LoVo (cell line): ENCODE measurements at places on chromosomes 13 and 19.

DNA sequence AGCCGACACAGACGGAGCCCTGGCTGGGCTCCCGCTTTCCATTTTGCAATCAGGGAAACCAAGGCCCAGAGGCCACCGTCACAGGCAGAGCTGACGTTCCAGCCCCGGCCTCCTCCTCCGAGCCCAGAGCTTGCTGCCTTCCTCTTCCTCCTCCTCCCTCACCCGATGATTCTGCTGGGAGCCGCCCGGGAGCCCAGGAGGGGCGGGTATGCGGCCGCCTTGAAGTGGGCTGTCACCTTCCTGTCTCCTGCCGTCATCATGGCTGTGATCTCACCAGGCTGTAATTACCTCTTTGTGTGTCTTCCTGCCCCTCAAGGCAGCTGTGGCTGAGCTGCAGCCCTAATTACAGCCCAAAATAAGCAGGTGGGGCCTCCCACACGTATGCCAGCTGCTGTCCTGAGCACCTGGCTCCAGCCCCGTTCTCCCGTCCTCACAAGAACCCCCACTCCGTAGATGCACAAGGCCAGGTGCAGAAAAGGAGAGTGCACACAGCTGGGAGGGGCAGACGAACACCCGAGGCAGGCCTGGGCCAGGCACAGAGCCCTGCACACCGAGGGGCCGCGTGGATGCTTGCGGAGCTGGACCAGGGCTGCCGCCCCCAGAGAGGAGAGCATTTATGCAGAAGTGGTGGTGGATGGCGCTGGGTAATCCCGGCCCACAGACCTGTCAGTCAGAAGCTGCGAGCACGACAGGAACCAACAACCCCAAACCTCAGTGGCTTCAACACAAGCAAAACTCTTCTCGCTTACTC, 4.0 kb downstream of the TPGS1 start:
- no peak for DNase-seq

- no peak for DNase-seq
Observed at GRCh38 chr13:57632276-57633140, 964 bp downstream of the PCDH17 start.

DNA sequence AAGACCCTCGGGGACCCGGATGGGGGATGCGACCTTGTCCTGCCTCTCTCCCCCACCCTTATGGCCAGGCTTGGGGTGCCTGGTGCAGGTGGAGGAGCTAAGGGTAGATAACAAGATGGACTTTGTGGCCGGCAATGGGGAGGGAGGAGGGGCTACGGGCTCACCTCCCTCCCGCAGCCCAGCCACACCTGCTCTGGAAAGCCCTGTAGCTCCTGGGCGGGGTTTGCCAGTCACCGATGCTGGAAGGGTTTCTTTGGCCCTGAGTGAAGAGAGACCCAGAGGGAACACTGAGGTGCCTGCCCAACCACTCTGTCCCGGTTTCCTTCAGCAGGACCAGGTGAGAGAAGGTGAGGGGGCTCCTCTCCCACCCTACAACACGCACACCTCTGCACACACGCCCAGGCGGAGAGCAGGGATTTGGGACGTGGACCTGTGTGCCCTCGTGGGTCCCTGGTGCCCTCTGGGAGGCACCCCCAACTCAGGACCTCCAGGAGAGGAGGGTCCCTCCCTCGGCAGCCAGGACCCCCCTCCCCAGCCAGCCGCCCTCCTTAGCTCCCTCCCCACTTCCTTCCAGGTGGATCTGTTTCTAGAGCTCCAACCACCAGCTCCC, at the start of gene FUT2:
Gene FUT2 (plus strand): TSS at position 229 of the 610 bp plus-strand sequence. CDS start 6,986 bp downstream, outside the sequence.
- DNase-seq, result peak; percentile 69

DNA sequence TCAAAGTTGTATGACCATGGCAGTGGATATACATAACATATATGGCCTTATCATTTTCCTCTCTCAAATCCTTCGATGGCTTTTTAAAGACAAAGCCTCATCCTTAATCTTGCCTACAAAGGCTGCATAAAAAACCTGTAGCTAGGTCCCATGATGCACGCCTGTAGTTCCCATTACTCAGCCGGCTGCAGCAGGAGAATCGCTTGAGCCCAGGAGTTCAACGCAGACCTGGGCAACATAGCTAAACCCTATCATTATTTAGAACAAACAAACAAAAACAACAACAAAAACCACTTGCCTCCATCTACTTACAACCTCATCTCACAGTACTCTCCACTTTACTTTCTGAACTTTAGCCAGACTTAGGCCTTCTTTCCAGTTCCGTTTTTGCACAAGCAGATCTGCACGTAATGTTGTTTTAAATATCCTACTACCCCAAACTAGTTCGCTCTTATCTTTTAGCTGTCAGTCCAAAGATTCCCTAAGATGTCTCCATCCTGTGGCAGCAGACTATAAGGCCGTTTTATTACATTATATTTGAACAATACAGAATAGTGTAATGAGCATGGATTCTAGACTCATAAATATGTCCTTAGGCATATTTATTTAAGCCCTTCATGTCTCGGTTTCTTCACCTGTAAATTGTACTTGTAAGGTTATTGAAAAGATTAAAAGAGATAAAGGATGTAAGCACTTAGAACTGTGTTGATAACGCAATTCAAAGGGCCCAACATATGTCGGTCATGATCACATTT, 969 bp upstream of the POMP start:
- DNase-seq, result peak; percentile 7

DNA sequence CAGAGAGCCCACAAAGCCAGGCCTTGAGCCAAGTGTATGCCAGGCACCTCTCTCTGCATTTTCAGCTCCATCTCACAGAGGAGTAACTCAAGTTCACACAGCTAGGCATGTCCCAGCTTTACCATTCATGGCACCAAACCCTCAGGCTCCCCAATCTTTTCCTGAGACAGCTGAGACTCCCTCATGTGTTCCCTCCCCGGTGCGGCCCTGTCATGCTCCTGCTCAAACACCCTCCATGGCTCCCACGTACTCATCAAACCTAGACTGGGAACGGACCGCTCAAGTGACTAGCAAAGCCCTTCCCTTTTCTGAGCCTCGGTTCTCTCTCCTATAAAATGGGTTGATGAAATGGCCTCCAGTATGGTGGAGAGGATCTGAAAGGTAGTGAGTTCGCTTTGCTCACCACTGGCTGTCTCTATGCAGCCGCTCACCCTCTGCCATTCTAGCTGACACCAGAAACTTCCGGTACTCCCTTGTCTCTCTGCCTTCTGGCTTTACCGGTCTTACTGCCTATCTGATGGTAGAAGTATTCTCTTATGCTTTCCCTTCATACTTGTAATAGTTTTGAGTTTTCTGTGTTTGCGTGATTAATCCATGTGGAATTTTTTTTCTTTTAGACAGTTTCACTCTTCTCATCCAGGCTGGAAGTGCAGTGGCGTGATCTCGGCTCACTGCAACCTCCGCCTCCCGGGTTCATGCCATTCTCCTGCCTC, 7.8 kb upstream of the SLC44A2 start:
- no peak for DNase-seq

DNA sequence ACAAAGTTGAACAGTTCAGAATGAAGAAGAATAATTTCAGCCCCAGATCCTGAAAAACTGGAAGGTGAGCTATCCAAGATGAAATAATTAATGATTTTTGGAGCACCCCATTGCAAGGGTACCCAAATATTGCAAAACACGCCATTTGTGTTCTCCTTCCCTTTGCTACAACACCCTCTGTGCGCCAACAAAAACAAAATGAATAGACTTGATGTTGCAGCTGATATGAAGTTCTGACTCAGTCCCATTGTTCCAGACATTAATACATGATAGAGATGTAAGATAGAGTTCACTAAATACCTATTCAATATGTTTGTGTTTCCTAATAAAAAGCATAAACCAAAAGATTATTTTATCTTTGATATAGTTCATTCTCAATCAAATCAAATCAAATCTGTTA, 287.5 kb upstream of the SOX21 start:
- no peak for DNase-seq

- DNase-seq, result no peak
Observed at GRCh38 chr19:37813340-37813739, 34.0 kb upstream of the ZNF573 start.

DNA sequence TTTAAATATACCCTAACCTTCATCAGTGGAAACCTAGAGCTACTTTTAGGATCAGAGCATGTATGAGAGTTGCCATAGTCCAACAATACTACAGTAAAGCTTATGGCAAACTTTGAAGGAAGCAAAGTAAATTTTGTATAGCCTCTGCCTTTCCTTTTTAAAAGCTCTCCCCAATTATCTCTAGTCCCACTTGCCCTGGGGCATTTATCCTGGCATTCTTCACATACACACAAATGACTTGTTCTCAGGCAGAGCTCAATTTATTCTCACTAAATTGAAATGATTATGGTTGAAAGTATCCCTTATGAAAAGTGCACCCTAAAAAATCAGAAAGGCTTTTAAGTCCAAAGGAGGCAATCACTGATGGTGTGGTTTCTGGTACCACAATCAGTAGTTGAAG, 94.1 kb upstream of the UFM1 start:
- no peak for DNase-seq

DNA sequence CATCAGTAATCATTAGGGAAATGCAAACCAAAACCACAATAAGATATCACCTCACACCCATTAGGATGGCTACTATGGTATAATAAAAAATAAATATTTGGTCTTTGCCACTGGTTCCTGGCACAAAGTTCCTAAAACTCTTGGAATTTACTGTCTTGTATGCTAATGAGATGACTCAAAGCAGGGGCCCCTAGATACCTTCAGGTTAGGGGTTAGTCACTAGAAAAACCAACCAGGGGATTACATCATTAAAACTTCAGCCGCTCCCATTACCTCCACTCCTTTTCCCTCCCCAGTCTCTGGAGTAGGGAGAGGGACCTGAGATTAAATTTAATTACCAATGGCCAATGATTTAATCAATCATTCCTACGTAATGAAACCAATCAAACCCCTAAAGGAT, 49.6 kb downstream of the THSD1 start:
- DNase-seq, result peak; percentile 30

DNA sequence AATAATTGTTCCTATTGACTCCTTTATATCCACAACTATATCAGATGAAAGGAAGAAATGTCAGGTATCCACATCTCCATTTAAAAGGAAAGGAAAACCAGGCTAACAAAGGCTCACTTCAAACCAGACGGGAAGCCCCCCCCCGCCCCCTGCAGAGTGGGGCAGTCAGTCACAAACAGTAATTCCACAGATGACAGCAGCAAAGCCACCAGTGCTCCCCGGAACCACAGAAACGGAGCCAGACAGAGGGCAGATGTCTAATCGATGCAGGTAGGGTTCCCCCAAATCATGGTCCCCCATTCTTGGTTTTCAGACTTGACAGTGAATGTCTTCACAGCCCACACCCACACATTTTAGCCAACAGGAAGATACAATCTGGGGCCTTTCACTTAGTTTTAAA, 100.8 kb downstream of the STK24 start:
- no peak for DNase-seq

GRCh38 chr13:45630791-45631190, 15.3 kb upstream of the ERICH6B start:
- DNase-seq, result no peak

DNA sequence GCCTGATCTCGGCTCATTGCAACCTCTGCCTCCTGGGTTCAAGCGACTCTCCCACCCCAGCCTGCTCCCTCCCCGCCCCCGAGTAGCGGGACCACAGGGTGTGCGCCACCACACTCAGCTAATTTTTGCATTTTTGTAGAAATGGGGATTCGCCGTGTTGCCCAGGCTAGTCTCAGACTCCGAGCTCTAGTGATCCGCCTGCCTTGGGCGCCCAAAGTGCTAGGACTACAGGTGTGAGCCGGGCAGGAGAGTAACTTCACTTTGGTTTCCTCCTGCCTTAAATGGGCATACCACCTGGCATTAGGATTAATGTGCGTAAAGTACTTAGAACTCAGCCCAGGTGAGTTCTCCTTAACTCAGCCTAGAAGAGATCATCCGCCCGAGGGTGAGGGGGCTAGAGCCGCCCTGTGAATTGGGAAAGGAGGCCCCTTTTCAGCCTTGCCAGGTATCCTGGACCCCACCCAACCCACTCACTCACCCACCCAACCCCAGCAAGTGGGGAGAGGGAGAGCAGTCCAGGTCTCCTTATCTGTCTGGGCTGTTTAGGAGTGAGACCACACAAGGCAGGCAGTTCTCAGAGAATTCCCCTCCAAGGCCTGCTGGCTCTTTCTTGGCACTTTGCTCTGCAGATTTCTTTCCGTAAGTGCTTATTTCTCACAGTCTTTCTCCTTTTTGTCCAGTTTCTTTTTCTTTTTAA, 1.2 kb upstream of the ZFP36 start:
- DNase-seq, result no peak

DNA sequence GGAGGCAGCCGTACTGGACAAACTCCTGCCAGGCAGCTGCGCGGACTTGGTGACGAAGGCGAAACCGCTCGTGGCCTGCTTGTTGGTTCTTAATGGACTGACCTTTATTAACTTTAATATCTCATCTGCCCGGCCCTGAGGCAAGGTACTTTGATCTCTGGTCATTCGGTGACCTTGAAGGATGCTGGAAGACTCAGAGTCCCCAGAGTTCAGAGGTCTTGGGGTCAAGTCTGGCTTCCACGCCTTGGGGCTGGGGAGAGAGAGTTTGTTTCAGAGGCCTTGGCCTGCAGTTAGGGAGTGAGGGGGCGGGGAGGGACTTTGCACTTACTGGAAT, 9.6 kb upstream of the EMC10 start:
- no peak for DNase-seq

GRCh38 chr13:28100150-28101121, at the start of gene FLT3:
TSS of gene FLT3 (minus strand) at chr13:28100576. CDS start at chr13:28100510, 66 bp downstream.
- peak; percentile 51 for DNase-seq

- no peak for DNase-seq
Observed at GRCh38 chr13:48849515-48849914, 126.2 kb upstream of the FNDC3A start.

- DNase-seq, result no peak
Observed at GRCh38 chr13:105037110-105037509, 1498.4 kb downstream of the EFNB2 start.

GRCh38 chr13:28579322-28579721, 79.6 kb upstream of the POMP start:
- no peak for DNase-seq

DNA sequence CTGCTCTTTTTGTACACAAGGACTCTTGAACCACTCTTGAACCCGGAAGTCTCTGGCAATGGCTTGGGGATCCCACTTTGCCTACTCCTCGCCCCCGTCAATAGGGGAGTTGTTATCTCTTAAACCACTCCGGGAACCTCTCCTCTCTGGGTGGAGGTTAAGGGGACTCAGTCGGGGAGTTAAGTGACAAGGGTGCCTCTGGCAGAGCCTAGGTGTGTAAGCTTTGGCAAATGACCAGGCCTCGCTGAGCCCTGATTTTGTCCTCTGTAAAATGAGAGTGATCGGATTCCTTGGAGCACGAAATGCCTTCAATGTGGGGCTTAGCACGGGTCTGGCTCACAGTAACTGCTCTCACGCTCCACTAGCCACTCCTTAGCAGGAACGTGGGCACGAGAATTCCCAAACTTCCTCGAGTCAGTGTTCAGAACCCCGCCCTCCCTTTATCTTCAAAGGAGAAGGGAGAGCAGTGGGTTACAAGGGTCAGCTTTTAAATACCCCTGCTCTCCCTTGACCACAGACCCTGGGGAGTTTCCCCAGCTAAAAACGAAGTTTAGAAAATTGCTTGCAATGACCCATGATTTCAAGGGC, 193.3 kb downstream of the KATNAL1 start:
- peak; percentile 49 for DNase-seq
